ENCODE measurements at places on chromosomes 1 and 21.
A peak's percentile ranks its signal among the peaks of the same experiment; 100 is the strongest.

DNA sequence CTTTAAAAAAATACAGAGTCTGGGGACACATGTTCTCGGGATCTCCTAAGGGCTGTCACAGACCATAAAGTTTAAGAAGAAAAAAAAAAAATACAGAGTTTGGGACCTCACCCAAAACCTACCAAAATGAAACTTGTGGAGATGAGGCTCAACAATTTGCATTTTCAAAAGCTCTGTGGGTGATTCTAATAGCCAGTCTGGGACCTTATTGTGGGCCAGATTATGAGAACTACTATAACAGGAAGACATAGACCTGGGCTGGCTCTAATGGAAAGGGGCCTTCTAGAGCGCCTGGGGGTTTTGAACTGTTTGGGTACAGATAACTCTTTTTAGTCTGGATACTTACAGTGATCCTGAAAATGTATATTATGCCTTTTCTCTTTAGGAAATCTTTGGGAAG lies 69.1 kb downstream of the LAMC1 start:
- DNase-seq = no peak

DNA sequence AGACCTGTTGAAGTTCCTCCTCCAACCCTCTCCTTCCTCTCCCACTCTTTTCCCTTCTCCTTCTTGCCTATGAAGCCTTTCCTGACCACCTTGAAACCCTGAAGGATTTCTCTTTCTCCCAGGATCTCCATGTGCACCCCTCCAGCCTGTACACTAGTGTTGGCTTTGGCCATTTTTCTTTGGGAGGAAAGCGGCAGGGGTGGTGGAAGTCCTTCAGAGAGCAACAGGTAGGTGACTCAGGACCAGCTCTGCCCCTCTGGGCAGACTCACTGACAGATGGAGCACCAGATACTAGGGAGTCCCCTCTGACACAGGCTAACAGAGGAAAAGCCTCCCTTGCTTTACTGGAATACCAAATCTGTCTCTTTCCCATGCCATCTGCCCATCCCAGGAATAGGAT lies 4.6 kb downstream of the SLC26A9 start:
- DNase-seq = no peak

DNA sequence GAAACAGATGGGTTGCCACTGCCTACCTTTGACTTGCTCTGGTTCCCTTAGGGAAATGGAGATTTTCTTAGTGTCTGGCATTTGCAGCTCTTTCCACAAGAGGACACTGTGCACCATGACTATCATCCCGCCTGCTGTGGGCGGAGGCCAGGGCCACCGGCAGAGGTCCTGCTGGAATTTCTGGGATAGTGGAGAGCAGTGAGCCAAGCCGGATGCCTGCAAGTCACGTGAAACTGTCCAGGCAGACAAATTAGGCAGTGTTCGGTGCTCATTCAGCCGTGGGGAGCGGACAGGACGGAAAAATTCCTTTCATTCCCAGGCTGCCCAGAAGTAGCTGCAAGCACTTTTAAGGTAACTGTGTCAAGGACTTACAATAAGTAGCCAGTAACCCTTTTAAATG lies 43.4 kb downstream of the IGSF5 start:
- peak; percentile 53 for DNase-seq

GRCh38 chr1:6854166-6854565 lies 68.9 kb downstream of the CAMTA1 start:
- DNase-seq = no peak

GRCh38 chr1:167109125-167109524 lies 15.2 kb downstream of the STYXL2 start:
- no peak for DNase-seq

GRCh38 chr1:158818975-158819431 lies 12.1 kb upstream of the MNDA start:
- no peak for DNase-seq

DNA sequence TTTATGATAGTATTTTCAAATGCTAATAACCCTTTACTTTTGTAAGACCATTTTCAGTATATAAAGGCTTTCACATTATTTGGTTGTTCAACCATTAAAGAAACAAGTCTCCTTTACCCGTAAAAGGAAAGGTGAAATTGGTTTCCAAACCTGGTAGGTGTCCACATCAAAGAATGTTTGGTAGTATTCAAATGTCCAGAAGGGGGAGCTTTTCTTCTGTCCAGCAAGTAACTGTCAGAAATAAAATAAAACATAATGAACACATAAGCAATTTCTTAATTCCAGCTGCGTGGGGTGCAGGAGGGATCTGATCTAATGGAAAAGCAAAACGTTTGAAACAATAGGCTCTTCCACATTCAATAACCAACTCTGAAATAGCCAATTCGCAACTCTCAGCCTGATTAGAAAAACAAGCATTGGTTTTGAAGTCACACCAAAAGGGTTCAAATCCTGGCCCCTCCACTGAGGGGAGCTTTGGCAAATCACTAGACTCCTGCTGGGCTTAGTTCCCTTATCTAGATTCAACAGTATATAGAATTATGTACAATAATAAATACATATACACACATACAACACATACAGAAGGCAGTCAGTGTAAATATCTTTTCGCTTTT lies 11.0 kb downstream of the YIPF1 start:
- peak; percentile 13 for DNase-seq

DNA sequence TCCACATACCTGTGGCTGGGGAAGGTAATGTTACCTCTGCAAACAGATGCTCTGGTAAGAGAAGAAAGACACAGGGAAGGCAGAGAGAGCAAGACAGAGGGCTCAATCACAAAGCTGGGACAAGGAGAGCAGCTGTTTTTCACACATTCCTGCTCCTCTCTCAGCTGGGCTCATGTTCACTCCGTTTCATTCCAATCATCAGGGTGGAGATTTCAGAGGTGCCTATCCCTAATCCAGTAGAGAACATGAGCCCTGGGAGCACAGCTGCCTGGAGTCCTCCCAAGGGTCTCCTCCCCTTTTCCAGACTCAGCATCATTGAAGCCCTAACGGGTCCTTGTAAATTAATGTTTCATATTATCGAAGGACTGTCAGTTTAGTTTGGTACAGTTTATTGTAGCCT lies 19.4 kb downstream of the GADD45A start:
- no peak for DNase-seq
